ENCODE measurements at places on chromosomes 7 and 10.

- DNase-seq = no peak
These were observed 736.6 kb downstream of the AUTS2 start for GRCh38 chr7:70334871-70335270.

GRCh38 chr10:119499677-119500002, 42.9 kb downstream of the RGS10 start:
- no peak for DNase-seq

DNA sequence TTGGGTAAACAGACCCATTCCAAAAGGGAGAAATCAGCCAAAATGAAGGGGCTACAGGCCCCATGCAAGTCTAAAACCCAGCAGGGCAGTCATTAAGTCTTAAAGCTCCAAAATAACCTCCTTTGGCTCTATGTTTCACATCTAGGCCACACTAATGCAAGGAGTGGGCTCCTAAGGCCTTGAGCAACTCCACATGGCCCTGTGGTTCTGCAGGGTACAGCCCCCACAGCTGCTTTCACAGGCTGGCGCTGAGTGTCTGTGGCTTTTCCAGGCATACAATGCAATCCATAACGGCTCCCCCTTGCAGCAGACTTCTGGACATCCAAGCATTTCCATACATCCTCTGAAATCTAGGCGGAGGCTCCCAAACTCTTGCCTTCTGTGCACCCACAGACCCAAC, 9.0 kb downstream of the TMEM243 start:
- DNase-seq = no peak

DNA sequence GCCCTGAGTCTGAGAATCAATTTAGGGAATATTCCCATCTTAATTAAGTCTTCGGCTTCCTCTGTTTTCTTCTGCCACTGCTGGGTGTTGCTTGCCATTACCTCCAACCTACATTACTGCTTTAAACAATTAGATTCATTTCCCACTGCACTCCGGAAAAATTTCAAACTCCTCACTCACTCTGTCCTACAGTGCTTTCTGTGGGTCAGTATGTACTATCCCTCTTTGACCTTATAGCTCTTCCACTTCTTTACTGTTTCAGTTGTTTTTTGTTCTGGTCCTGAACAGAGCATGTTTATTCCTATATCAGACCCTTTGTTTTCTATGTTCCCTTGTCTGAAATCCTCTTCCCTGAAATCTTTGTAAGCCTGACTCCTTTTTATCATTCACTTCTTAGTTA, 160.6 kb downstream of the MAGI2 start:
- no peak for DNase-seq

DNA sequence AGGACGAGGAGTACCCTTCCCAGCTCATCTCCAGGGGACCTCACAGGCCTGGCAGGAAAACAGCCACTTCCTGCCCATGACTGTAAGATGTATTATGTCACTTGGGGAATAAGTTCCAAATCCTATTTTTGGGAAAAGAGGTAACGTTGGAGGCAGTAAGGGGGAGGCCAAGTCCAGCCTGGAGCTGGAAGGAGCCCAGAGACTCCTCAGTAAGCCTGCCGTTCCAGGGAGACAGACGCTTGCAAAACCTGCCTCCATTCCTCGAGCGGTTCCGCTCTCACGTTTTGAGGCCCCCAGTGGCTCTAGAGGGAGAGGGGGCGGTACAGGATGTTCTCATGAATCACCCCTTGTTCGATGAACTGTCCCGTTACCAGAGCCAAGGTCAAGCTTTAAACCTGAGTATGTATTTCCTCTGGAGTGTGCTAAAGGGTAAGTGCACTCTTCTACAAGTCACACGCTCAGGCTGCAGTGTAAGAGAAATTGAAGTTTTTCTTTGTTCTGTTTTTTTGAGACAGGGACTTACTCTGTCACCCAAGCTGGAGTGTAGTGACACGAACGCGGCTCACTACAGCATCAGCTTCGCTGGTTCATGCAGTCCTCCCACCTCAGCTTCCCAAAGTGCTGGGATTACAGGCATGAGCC, 45.5 kb upstream of the CYTH3 start:
- peak; percentile 4 for DNase-seq

DNA sequence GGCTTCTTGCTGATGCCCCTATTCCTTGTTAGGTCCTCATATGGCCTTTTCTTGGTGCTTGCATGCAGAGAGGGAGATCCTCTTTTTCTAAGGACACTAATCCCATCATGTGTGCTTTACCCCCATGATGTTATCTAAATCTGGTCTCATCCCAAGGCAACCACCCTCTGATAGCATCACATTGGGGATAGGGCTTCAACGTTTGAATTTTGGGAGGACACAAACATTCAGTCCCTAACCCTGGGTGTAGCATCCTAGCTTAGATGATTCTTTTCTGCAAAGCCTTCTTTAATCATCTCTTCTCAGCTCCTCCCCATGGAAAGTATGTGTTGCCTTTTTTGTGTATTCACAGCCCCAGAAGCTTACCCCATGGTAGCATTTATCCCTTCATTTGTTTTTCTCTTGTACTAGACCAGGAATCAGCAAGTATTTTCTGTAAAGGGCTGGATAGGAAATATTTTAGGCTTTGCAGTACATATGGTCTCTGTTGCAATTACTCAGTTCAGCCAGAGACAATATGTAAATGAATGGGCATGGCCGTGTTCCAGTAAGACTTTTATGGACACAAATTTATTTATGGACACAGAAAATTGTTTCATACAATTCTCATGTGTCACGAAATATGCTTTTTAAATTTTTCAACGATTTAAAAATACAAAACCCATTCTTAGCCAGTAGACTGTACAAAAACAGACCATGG, 101.5 kb upstream of the CSTF2T start:
- DNase-seq = no peak

- DNase-seq = no peak
These were observed 22.3 kb upstream of the ZEB1 start for GRCh38 chr10:31296754-31297153.

Measured in stimulated activated naive B cell treated with anti-CD40 and anti-IgM and Interleukin-4, amounts not matched to agents 10 μg/mL and 1 μg/mL and 100 μg/mL, for 72 hours (primary cell).